ENCODE measurements at places on chromosomes 1 and 21.

- DNase-seq, result no peak
Measured at GRCh38 chr1:191176131-191176530, 698.5 kb upstream of the BRINP3 start.

DNA sequence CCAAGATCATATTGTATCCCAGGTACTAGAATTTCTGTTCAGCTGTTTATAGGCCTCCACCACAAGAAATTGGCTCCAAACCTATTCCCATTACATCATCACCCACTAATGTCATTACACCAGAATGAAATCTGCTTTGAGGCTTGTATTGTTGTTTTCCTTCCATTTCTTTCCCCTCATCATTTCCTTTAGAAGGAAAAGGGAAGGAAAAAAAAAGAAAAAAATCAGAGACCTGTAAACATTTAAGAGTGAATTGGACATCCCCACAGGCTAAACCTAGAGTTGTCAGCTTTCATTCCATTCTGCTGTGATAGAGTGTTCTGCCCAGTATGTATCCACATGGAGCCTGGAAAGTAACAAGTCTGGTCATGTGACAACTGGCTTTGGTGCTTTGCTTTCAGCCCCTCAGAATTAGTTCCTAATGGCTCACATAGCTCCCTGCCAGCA lies 44.6 kb downstream of the NFYC start:
- no peak for DNase-seq

GRCh38 chr1:21082073-21082472 lies 94.6 kb downstream of the EIF4G3 start:
- DNase-seq, result no peak

- no peak for DNase-seq
Measured at GRCh38 chr21:15453261-15453660, 276.5 kb upstream of the USP25 start.

DNA sequence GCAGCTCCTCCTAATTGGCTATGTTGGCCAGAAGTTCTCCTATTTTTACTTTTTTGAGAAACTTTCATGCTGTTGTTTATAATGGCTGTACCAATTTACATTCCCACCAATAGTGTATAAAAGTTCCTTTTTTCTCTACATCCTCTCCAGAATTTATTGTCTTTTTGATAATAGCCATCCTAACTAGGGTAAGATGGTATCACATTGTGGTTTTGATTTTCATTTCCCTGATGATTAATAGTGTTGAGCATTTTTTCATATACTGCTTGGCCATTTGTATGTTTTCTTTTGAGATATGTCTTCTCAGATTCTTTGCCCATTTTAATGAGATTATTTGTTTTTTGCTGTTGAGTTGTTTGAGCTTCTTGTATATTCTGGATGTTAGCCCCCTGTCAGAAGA lies 46.8 kb downstream of the NTMT2 start:
- no peak for DNase-seq

DNA sequence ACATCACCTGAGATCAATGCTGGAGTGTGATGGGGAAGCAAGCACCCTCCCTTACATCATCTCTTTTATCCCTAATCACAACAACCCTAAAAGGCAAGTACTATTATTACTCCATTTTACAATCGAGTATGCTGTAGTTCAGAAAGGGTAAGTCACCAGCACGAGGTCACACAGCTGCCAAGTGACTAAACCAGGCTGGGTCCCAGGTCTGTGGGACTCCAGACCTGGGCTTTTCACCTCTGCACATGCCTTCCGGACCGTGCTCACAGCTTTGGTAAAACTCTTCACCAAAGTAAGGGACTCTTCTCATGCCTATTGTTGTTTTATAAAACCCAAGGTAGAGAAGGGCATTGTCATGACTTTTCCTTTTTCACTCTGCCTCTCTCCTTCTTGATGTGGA lies 130.9 kb downstream of the DMRTB1 start:
- DNase-seq, result no peak

DNA sequence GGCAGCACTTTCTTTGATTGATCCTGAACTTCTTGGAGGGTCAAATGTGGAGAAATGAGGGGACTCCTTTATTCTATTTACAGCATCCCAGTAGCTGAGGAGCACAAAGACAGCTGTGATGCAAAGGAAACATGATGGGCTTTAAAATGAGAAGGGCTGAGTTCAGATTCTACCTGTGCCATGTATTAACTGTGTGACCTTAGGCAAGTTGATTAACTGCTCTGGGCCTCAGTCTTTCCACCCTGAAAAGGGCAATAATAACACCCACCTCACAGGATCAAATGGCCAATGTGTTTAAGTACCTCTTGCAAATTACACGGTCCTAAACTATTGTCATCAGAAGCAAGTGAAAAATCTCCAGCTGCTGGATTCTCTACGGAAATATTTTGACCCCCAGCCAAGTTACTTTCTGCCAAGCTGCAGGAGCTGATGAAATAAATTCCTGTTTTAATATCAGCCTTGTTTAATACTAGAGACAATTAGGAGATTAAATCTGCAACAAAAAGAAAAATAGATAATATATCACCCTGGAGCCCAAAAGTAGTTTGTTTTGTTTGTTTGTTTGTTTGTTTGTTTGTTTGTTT lies 15.7 kb downstream of the TMEM81 start:
- DNase-seq, result no peak

DNA sequence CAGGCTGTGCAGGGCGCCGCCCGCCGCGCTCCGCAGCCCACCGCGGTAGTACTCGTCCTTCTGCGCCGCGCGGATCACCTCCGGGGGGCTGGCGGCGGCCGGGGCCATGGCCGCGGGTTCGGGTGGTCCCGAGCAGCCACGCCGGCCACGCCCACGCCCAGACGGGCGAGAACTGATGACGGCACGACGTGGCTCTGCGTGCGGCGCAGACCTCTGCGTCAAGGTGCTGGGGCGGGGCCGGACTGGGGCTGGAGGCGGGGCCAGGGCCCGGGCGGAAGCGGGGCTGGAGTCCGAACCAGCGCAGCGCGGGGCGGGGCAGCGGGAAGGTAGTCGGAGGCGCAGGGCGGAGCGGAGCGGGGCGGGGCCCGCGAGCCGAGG lies at the start of gene PEX10:
Gene PEX10 (minus strand): TSS at position 170 of the 378 bp plus-strand sequence. CDS start 62 bp downstream, at position 108.
- DNase-seq, result peak; percentile 100

GRCh38 chr1:160460683-160461287 lies 60.4 kb downstream of the VANGL2 start:
- no peak for DNase-seq

- DNase-seq, result no peak
Measured at GRCh38 chr1:55375617-55376258, 160.6 kb upstream of the USP24 start.

- DNase-seq, result no peak
Measured at GRCh38 chr1:202698276-202698675, 12.0 kb downstream of the SYT2 start.

- DNase-seq, result no peak
Measured at GRCh38 chr1:239719642-239720258, 333.4 kb downstream of the CHRM3 start.

DNA sequence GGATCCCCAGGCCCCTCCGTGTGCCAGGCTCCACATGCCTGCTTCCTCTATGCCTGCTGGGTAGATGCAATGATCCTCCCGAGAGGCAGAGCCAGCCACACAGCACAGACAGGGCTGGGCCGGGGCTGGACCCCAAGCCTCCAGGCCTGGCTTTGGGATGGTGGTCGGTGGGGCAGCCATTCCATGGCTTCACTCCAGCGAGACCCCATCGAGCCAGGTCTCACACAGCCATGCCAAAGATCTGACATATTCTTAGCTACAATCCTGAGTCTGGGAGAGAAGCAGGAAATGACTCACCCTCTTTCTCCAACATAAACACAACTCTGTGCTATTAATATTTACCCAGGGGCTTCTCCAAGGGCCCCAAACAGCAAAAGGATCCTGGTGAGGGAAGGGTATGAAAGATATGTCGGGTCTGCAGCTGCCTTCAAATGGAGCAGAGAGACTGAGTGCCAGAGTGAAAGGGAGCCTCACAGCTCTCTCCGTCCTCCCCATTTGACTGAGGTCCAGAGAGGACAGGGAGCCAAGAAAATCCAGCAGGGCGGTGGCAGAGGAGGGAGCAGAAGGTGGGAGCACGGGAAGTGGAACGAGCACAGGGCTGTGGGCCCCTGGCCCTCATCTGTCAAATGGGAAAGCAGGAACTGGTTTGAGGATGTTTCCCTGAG lies 639.5 kb downstream of the MATN1 start:
- no peak for DNase-seq

Data from stimulated activated CD4-positive, alpha-beta T cell treated with anti-CD3 and anti-CD28 coated beads, Interleukin-15, amount 100 ng/mL, for 1 hour (primary cell).